NCI-H187 treated with DMSO at 0.1 percent for 48 hours (cell line): ENCODE measurements at places on chromosomes 16 and 17.

- DNase-seq = no peak
Observed at GRCh38 chr17:70288540-70289290, 119.4 kb downstream of the KCNJ2 start.

DNA sequence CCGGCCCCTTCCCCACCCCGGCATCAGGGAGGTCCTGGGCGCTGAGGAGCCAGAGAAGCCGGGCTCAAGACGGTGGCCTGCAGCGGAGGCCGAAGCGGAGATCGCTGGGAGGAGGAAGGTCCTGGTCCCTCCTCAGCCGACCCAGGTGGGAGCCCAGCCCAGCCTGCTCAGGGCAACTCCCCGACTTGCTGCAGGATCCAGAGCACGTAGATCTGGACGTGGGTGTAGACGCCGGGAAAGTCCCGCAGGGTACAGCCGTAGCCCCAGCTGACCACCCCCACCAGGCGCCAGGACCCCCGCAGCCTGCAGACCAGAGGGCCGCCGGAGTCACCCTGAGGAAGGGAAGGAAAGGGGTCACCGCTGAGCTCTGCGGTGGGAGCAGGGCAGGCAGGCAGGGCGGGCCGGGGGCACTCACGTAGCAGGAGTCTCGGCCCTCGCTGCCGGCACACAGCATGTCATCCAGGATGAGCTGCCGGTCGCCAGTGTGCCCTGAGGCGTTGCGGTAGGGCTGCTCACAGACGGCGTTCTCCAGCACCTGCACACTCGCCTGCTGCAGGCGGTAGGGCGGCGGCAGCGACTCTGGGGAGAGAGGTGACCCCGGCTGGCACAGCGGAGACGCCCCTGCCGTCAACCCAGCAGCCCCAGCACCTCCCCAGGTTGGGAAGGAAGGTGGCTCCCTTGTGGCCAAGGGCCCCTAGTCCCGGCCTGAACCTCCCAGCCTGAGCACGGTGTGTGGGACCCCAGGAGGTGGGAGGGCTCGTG lies 5.4 kb downstream of the TPSD1 start:
- DNase-seq = no peak

DNA sequence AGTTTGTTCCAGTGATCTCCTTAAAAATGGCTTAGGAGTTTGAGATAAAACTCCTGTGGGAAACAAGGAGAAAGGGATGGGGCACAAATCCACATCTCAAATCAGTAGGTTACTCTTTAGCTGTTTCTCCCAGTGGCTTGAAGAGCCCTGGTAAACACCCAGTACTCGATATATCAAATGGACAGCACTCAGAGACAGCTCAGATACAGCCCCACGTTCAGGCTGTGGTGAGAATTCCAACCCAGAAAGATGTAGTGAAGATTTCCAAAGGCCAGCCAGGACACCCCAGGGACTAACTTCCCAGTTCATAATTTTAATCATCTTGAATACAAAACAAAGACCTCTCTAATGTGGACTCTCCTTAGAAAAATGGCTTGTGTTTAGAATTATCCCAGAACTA lies 6.4 kb upstream of the VEZF1 start:
- no peak for DNase-seq

- DNase-seq = no peak
Observed at GRCh38 chr17:44390250-44390870, 911 bp upstream of the ITGA2B start.

DNA sequence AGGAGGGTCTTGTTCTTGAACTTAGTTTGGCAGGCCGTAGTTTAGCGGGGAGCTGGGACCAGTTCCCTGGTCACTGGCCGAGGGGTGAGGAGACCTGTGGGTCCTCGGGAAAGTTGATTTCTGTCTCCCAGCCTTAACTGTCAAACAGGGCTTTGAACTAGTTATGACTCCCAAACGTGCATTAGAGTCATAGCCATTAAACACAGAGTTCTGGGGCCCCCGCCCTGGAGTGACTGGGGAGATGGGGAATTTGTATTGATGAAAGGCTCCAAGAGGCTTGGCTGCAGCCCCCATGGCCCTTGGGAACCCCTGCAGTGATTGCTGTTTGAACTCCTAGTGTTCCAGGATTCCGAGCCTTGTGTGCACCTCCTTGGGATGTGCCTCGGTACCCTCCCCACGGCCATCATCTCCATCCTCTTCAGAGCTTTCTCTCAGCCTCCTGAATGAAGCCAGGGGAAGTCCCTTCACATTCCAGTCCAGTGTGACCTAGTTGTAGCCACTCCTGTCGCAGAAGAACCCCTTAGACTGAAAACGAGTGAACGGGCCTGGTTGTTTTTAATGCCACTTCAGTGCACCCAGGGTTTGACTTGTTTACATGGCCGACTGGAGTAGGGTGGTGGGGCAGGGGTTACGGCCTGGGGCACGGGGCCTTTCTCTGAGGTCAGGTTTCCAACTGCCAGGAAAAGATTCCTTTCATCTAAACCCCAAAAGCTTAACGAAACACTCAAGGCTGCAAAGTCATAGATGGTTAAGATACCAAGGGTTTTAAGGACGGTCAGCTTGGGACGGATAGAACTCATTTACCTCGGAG lies 1.4 kb downstream of the MPRIP start:
- no peak for DNase-seq

DNA sequence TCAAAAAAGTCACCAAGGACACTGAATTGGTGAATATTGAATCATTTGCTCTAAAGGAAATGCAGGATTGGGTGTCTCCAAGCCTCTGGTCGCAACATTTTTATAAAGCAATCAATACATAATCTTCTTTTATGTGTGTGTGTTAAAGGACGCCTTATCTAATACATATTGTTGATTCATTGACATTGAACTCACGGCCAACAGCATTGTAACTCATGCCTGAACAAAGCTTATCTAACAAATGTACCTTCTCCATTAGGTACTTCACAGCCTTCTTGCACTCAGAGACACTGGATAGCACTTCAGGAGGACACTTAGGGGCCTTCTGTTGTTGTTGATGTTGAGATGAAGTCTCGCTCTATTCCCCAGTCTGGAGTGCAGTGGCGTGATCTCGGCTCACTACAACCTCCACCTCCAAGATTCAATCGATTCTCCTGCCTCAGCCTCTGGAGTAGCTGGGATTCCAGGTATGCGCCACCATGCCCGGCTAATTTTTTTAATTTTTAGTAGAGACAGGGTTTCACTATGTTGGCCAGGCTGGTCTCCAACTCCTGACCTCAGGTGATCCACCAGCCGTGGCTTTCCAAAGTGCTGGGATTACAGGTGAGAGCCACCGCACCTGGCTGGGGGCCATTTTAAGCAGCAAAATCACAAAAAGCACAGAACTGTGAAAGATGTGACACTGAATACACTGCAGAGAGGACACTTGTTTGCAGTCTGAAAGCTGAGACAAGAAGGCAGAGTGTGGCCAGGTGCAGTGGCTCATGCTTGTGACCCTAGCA lies 13.2 kb upstream of the PDXDC1 start:
- peak; percentile 51 for DNase-seq

GRCh38 chr17:44906010-44906646 lies 6.9 kb upstream of the EFTUD2 start:
- DNase-seq = no peak

DNA sequence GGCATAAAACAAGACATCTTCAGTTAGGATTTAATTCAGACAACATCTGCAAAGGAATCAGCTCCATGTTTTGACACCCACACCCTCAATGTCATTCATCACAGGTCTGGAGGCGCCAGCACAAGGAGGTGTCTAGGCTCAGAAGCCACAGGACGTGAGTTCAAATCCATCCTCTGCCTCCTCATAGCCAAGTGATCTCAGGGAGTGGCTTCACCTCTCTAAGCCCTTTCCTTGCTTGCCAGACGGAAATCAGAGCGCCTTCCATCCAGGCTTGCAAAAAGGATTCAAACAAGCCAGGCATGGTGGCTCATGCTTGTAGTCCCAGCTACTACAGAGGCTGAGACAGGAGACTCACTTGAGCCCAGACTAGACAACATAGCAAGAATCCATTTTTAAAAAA lies 84.6 kb downstream of the GSG1L start:
- DNase-seq = no peak

GRCh38 chr17:5793899-5794298 lies 209.6 kb upstream of the NLRP1 start:
- DNase-seq = no peak

GRCh38 chr17:51814521-51814920 lies 344.0 kb downstream of the CA10 start:
- DNase-seq = no peak

GRCh38 chr16:49556606-49557446 lies 183.2 kb downstream of the C16orf78 start:
- DNase-seq = peak; percentile 42

DNA sequence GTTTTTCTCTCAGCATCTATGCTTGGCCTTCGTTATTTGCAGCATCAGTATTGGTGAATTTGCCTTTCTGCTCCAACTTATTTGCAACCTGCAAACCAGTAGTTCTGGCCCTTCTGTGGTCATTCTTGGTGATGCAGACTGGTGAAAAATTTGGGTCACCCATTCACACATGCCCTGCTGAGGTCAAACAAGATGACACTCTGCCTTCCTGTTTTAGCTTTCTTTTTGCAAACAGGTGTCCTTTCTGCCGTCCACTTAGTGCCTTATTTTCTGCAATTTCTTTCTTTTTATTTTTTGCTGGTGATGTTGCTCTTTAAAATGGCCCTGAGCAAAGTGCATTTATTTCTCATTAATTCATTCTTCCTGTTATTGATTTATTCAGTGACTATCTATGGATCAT lies 31.3 kb downstream of the PLCG2 start:
- DNase-seq = no peak

DNA sequence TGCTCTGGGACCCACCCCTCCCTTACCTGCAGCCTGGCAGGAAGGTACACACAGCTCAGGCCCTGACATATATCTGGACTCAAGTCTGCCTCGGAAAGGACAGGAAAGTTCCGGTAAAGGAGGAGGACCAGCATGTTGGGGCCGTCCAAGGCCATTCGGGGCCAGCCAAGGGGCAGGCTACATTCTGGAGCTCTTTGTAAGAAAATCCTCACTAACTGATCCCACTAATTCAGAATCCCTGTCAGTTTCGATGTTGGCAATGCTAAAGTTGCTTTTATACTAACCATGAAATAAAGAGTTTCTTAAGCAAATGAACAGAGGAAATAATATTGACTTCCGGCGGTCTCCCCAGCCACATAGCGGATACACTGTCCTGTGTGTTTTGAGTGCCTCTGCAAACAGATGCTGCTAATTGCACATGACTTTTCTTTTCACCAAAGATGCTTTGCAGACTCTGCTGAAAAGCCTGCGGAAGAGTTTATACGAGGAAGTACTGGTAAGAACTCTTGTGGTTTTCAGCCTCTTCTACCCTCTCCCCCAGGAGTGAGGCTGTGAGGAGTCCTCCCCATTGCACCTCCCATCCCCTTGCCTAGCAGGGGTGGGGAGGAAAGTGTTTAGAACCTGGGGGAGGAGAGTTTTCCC lies 54.8 kb downstream of the PLXDC1 start:
- DNase-seq = no peak

GRCh38 chr17:4710693-4711634 lies 532 bp downstream of the ARRB2 start:
- no peak for DNase-seq

GRCh38 chr17:1216217-1217088 lies 36.7 kb upstream of the ABR start:
- no peak for DNase-seq

- no peak for DNase-seq
Observed at GRCh38 chr17:40486522-40487370, 14.7 kb downstream of the TNS4 start.

GRCh38 chr16:4356820-4357219 lies 5.7 kb upstream of the PAM16 start:
- DNase-seq = no peak

DNA sequence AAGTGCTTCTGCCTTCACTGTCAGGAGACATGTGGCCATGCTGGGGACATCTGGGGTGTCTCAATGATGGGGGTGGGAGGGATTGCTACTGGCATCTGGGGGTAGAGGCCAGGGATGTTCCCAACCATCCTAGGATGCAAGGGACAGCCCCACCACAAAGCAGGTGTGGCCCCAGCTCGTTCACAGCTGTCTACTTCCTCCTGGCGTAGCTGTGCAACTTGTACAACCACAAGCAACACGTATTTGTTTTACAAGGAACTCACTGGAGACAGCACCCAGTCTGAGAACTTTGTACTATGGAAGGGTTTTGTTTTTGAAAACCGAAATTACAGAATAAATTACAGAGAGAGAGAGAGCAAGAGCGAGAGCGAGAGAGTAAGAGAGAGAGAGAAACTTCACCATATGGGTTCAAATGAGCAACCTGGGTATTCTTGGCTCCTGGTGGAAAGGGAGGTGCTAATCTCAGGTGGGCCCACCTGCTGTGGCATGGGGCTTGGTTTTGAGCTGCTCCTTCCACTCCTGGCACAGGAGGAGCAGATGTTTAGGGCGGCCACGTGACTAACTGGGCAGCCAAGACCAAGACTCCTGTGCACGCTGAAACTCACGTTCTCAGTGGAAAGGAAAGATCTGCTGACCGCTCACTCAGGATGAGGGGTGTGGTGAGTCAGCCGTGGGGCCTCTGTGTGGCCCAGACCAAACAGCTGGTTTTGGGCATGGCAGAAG lies 17.5 kb upstream of the TNFRSF13B start:
- no peak for DNase-seq

DNA sequence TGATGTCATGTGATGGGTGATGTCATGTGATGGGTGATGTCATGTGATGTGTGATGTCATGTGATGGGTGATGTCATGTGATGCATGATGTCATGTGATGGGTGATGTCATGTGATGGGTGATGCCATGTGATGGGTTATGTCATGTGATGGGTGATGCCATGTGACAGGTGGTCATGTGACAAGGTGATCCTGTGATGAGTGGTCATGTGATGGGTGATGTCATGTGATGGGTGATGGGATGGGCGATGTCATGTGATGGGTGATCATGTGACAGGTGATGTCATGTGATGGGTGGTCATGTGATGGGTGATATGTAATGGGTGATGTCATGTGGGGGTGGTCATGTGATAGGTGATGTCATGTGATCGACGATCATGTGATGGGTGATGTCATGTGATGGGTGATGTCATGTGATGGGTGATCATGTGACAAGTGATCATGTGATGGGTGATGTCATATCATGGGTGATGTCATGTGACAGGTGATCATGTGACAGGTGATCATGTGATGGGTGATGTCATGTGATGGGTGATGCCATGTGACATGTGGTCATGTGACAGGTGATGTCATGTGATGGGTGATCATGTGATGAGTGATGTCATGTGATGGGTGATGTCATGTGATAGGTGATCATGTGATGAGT lies 17.2 kb downstream of the CD300LB start:
- no peak for DNase-seq

- no peak for DNase-seq
Observed at GRCh38 chr16:83802135-83802534, 5.6 kb upstream of the HSBP1 start.

GRCh38 chr17:31130286-31131224 lies 35.8 kb downstream of the NF1 start:
- DNase-seq = no peak

GRCh38 chr16:85437166-85438052 lies 175.7 kb upstream of the GSE1 start:
- DNase-seq = no peak
